Mucosa of descending colon (tissue), 3 donors: ENCODE measurements at places on chromosomes 11 and 22.

- no peak for DNase-seq
These were observed 37.5 kb downstream of the SESN3 start for GRCh38 chr11:95193541-95193940.

DNA sequence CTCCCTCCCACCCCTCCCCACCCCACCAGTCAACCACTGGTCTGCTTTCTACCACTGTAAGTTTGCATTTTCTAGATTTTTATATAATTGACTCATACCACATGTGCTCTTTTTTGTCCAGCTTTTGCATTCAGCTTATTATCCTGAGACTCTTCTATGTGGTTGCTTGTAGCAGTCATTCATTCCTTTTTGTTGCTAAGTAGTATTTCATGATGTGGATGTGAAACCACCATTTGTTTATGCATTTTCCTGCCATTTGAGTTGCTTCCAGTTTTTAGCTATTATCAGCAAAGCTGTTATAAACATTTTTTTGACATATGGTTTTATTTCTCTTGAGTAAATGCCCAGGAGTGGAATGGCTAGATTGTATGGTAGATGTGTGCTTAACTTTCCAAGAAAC, 77.0 kb upstream of the FGF3 start:
- DNase-seq, result no peak

- peak; percentile 20 for DNase-seq
These were observed 3.0 kb downstream of the RASSF10 start for GRCh38 chr11:13012056-13012661.

DNA sequence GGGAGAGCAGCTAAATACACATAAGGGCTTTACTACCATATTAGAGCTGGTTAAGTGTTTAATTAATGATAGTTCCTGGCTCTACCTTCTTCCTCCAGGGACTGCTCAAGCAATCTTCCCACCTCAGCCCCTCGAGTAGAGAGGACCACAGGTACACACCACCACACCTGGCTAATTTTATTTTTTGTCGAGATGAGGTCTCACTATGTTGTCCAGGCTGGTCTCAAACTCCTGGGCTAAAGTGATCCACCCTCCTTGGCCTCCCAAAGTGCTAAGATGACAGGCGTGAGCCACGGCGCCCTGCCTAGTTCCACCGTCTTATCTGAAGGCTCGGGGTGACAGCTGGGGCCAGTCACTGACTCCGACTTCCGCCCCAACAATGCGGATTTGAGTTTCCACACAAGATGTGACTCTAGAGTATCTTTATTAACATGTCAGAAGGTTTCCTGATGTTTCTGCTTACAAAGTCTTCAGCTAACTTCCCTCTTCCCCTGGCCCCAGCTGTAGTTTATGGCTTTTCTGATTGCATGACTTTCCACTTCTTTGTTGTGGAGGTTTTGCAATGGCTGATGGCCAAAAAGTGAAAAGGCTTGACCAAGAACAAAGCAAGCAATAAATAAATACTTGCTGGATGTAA, 16.8 kb downstream of the TPST2 start:
- peak; percentile 39 for DNase-seq
